ENCODE measurements at places on chromosomes 4 and X. TPM values are rescaled to one million over a fixed set of nuclear protein-coding genes. Genes with fewer than 3 reads are reported as not detected.

Gene CRLF2
- total RNA-seq: 0.67 TPM

- no peak for DNase-seq
Measured at GRCh38 chr4:6375620-6376295, 96.7 kb downstream of the PPP2R2C start.

DNA sequence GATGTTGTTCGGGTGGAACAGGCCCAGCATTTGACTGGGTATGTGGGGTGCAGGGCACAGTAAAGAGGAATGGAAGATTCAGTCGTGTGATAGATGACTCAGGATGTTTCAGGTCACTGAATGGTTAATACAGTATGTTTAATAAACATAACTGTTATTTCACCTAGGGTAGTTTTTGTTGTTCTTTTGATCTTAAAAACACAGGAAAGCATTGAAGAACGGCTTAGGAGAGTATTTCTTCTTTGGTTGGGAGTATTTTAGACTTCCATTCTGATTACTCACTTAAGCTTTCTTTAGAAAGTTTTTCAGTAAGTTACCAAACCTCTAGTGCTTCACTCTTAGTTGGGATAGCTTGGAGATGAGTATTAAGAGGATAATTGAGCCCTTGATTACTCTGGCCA, 62.3 kb downstream of the STAG2 start:
- DNase-seq: no peak

Gene FRMD7
- not detected for total RNA-seq

Gene ARMCX1
- 4.7 TPM for total RNA-seq

GRCh38 chr4:159386620-159387019, 283.7 kb downstream of the RAPGEF2 start:
- no peak for DNase-seq

DNA sequence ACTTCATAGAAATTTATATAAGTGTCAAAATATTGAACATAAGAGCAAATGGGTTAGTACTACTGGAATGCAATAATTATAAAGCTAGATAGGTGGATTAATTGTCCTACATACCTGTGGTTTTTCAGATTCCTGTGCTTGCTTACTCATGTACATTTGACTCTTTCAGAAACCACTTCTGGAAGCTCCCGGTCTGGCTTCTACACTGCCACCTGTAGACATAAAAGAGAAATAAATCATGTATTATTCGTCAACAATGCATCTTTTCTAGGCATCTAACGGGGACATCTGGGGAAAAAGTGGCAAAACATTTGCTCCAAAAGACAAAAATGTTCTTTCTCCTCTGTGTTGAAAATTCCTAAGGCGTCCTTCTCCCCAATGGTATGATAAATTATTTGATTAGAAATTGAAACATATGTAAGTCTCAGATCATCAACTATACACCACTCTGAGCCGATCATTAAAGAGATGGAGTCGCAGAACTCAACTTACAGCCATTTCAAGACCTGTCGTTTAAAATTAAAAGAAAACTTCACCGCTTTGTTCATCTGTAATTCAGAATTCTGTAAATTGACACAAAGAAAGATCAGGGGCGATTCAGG, 648.7 kb upstream of the DIPK2B start:
- DNase-seq: no peak

DNA sequence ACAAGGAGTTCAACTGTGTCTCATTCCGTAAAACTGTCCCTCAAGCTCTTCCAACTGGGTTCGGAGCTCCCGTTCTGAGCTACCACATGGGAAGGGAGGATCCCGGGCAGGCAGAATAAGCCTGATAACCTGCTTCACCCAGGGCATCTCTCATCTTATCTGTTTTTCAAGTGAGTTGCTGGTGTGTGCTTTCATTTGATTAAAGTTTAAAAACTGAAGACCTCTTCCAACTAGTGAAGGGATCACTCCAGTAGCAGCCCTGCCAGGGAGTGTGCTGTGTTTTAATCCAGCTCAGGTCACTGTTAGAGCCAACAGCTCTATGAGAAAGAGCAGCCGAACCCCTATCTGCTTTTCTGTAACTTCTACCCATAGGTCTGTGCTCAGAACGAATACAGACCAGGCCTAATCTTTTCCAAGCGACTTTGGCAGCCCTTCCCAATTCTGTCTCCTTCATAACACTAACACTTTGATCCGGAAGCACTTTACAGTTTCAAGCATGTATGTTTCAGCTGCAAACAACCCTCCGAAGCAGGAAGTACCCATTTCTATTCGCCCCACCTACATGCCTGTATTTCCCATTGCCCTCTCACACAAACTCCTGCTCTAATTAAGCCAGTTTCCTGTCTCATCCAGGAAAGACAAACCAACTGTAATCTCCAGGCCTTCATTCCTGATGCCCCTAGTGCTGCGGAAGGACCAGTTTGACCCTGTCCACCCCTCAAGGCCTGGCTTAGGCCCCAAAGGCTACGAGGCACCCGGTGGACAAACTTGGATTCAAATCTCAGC, 60.9 kb downstream of the IRF2 start:
- DNase-seq: no peak

GRCh38 chrX:108516184-108516583, 76.5 kb downstream of the COL4A5 start:
- no peak for DNase-seq

- no peak for DNase-seq
Measured at GRCh38 chrX:70049925-70050324, at the start of gene AWAT2. Gene AWAT2 (minus strand): TSS chrX:70049938. CDS start chrX:70049932, 6 bp downstream.

Gene GCNA
- total RNA-seq: 4.0 TPM

GRCh38 chr4:13176741-13177142, 307.4 kb downstream of the RAB28 start:
- DNase-seq: no peak

DNA sequence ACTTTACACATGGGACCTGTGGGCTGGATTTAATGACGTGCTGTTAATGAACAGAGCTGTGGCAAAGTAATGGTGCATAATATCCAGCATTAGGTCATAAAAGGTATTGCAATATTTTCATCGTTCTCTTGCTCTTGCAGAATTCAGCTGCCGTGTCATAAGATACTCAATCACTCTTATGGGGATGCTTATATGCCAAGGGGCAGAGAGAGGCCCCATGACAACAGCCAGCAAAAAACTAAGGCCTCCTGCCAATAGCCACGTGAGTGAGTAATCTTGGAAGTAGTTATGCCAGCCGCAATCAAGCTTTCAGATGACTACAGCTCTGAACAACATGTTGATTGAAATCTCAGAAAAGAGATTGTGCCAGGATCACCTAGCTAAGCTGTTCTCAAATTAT, 616.9 kb downstream of the FSTL5 start:
- no peak for DNase-seq

DNA sequence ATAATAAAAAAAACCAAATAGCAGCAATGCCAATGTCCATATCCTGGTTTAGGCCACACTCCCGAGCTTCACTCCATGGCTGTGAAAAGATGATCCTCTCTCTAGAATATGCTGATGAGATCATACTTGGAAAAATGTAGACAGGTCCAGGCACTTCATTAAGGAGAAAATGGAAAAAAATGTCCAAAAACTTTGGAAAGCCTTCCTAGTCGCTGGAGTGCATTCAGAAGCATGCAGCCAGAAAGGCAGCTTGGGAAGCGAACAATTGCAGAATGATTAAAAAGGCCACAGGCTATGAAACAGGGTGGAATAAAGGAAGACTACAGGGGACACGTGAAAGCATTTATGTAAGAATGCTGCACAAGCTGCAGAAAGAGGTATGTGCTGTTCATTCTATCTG, 165.6 kb upstream of the HCCS start:
- no peak for DNase-seq

DNA sequence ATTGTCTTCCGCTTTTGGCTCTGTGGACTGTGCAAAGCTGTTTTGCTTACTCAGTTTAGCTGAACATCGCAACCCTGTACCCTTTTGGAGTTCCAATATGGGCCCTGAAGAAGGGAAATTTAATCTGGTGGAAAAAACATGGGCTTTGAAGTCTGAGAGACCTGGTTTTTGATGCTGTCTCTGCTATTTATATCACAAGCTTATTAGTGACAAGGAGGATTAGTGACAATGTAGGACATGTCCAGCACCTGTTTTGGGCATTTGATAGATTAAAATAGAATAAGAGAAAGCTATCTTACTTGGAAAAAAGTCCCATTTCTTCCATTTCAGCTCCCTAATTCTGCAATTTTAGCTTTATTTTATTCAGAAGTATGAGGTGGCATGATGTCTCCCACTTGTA, 417.3 kb downstream of the SPRY1 start:
- no peak for DNase-seq

Data from Panc1 (cell line).